Activated CD4-positive, alpha-beta T cell treated with anti-CD3 and anti-CD28 coated beads, Interleukin-2, amount 10 ng/mL, durations not matched to agents 24 days and 14 days (primary cell): ENCODE measurements at places on chromosomes 4 and X. TPM values are rescaled to one million over a fixed set of nuclear protein-coding genes. Genes with fewer than 3 reads are reported as not detected.
A peak's percentile ranks its signal among the peaks of the same experiment; 100 is the strongest.

- no peak for DNase-seq
These were observed 43.2 kb downstream of the PALLD start for GRCh38 chr4:168540086-168540485.

GRCh38 chr4:174317531-174317930, 33.8 kb downstream of the CEP44 start:
- DNase-seq: no peak

The TMEM47 gene
- total RNA-seq: not detected in 2 replicates

DNA sequence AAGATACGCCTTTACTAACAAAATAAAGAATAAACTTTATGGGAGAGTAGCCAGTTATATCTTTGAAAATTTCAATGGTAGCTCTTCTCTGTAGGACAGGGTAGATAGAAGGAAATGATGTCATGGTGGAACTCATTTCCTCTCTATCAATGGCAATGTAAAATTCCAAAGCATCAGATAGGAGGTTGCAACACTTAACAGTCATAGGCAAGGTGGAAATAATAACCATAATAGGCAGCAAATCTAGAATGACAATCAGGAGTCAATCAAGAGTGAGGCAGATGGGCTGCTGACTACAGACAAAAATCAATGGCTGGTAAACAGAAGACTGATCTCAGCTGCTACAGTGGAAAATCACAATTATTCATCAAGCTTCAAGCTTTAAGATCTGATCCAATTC, 53.9 kb upstream of the TET2 start:
- no peak for DNase-seq

DNA sequence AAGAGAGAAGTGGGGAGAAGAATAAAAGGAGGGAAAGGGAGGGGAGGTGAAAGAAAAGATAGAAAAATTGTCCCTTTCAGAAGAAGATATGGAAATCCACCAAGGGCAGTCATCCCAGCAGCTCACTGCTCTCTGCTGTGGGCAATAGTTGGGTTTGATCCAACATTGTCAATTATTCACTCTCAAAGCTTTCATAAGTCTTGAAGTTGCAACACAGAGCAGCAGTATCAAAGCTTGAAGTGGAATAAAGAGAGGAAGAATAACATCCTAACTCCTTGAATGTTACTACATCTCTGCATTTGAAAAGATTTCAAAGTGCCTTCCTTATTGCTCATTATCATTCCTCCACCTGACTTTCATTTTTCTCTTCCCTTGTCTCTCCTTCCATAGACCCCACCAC, 62.3 kb upstream of the HHIP start:
- no peak for DNase-seq

DNA sequence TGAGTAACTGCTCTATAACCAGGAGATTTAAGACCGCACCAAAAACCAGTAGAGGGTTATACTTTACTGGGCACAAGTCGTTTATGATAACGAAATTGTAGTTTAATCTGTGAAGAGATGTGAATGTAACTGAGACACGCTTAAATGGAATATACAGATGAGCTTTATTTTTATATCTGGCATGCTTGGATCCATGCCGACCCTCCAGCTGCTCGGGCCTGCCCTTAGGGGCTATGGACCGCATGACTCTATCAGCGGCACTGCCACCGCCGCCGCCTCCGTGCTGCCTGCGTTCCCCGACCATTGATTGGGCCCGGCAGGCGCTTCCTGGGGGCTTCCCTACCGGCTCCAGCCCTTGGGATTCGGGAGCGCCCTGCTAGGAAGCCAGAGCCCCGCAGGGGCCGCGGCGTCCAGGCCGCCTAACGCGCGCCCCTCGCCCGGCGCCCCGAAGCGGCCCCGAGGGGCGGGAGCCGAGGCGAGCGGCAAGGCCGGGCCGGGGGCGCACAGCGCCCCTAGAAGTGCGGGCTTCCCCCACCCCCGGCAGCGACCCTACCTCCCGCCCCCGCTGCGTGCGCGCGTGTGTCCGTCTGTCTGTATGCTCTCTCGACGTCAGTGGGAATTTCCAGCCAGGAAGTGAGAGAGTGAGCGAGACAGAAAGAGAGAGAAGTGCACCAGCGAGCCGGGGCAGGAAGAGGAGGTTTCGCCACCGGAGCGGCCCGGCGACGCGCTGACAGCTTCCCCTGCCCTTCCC, at the start of gene NFKB1:
Gene NFKB1 (plus strand): TSS at position 664 of the 751 bp plus-strand sequence. CDS start 24,160 bp downstream, outside the sequence.
- peak; percentile 95 for DNase-seq

The PPP2R2C gene
- not detected in 2 replicates for total RNA-seq

- DNase-seq: peak; percentile 71
These were observed at the start of gene FHDC1 for GRCh38 chr4:152935631-152936445. TSS of gene FHDC1 (plus strand) at chr4:152936323. CDS start at chr4:152943058, 6,735 bp downstream.

The MEPE gene
- not detected in 2 replicates for total RNA-seq

The AFM gene
- not detected in 2 replicates for total RNA-seq

- DNase-seq: no peak
These were observed 335.0 kb downstream of the BMPR1B start for GRCh38 chr4:95092766-95093165.

- no peak for DNase-seq
These were observed 155.2 kb upstream of the PPP1R2C start for GRCh38 chrX:42933187-42933586.

The RTL9 gene
- total RNA-seq: not detected in 2 replicates

GRCh38 chr4:187550256-187550950, 445.2 kb upstream of the ZFP42 start:
- DNase-seq: no peak

DNA sequence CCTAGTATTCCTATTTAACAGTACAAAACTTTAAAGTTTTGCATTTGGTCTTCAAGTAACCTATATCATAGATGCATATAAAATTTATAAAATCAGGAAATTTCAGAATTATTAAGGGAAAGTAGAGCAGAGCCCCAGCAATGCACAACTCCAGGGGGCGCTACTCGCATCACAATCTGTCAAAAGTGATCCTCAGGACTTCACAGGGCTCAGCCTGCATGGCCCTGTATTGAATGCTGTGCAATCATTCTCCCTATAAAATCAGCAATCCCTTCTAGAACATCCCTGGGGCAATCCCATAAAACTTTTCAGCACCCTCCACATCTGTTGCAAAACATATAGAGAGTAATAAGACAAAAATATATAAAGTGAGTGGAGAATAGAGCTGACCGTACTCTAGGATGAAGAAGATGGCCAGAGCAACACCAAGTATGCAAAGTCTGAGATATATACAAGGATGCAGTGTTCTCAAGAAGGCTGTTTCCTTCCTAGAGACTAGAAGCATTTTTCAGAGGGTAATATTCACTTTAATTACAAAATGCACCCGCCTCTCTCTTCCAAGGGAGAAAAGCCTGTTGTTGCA, 12.5 kb upstream of the PPARGC1A start:
- DNase-seq: no peak

DNA sequence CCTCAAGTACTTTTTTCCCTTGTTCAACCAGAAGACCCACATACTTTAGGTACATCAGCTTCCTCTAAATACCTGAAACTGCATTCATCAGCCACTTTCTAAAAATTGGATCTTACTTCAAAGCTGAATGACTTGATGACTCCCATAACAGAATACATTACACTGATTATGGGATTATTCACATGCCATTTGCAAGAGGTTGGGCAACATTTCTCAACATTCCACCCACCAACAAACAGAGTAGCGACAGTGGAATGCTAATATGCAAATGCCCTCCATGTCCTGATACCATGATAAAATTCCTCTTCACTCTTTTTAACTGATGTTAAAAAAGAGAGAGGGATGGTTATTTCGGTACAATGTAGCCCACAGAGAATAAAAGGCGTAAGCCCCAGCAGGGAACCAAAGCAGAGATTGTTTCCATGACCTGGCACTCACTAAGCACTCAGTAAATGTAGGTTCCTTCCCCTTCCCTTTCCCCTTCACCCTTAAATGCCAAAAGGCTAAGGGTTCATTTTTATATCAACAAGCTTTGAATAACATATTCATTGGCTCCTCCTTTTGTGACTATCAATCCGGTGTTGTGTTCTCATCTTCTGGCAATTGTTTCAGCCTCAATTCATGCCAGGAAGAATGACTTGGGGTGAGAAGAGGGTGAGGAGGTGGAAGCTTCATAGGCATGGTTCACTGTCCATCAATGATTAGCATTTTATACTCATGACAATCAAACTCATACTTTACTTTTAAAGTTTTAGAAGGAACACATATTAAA, 317.2 kb downstream of the DHX15 start:
- DNase-seq: no peak

DNA sequence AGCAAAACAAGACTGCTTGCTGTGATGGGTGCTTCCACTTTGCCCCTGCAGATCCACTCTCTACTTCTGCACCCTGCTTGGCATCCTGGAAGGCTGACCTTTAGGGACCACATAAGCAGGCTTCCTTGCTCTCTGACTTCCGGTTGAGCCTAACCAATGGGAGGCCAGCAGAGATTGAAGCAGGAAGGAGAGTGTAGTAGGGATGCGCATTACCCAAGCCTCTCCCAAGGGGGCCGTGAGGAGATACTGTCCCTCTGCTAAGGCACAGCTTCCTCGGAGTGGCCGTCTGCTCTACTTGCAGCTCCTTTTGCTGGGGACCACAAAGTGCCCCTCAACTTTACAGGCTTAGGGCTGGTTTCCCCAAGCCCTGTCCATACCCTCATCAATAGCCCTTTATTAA, 624.3 kb upstream of the TENM3 start:
- no peak for DNase-seq

- DNase-seq: no peak
These were observed 32.8 kb downstream of the CEP44 start for GRCh38 chr4:174316546-174316945.

The HSFX1 gene
- 0.50 and 0.58 TPM in 2 replicates for total RNA-seq

The ZCCHC4 gene
- total RNA-seq: 15.5 and 15.6 TPM in 2 replicates

GRCh38 chrX:130055103-130055502, 55.2 kb downstream of the ELF4 start:
- no peak for DNase-seq

DNA sequence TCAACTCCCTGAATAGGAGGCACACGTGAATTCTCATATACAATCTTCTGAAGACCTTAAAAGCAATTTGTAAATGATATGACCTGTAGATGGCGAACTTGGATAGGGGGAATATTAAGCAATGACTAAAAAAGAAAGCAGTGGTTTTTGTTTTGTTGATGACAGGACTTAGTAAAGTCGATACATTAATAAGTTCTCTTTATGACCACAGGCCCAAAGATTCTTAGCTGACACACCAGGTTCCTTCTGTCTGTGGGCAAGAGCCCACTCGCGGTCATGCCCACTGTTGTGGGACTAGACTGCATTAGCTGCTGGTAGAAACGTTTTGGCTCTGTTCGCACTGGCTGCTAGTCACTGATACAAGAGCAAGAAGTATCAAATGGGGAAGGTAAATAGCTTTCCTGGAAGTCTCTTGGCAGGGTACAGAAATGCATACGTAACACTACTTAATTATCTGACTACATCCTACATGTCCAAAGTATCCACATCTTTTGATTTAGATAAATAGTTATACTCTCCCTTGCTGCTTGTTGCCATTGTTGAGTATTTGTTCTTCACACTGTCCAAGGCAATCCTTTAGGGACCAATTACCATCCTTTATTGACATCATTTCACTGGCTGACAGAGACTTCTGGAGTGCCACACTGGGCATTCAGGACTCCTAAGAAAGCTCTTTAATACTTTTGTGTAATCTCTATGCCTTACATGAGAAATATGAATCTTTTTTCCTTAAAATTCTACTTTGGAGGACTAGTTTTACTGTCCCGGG, 31.0 kb downstream of the ALPK1 start:
- peak; percentile 64 for DNase-seq

- no peak for DNase-seq
These were observed 44.2 kb upstream of the PCDH18 start for GRCh38 chr4:137576446-137576845.

- DNase-seq: no peak
These were observed 31.5 kb downstream of the REELD1 start for GRCh38 chr4:146245850-146246249.

DNA sequence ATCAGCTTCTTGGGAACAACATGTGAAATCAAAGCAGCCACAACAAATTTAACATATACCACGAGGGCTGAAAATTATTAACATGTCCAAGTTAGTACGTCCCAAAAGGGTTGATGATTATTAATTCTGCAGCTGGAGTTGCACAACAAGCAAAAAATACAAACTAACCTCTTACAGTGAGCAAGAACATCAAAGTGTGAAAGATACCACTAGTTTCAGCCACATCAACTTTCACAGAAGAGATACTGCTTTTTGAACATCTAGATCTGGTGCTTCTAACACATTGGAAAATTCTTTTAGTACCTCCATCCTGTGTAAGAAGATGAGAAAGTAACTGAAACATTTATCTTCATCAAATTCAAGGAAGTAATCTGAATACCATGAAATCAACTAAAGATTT, 334.1 kb downstream of the PCDH7 start:
- DNase-seq: no peak

DNA sequence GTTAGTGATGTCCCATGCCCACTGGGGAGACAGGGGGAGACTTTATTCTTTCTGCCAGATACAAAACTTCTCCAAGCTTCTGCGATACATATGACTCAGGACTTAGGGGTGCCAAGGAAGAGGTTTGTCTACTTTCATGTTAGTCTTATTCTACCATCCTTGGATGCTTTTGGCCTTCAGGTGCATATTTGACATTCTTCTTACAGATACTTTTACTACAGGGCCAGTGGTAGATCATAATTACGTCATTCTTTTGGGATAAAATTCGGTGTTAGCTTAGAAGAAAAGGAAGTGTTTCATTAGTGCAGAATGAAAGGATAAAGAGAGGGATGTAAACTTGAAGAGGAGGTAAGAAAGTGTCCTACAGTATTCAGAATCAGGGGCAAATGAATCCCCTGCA, 245.2 kb downstream of the THOC2 start:
- no peak for DNase-seq

GRCh38 chrX:69228732-69229131, 63.5 kb upstream of the PJA1 start:
- DNase-seq: no peak

The CTAG1B gene
- total RNA-seq: not detected in 2 replicates

GRCh38 chr4:24394041-24394440, 190.3 kb downstream of the DHX15 start:
- DNase-seq: no peak

- no peak for DNase-seq
These were observed 40.2 kb downstream of the ATP10D start for GRCh38 chr4:47525154-47525819.

DNA sequence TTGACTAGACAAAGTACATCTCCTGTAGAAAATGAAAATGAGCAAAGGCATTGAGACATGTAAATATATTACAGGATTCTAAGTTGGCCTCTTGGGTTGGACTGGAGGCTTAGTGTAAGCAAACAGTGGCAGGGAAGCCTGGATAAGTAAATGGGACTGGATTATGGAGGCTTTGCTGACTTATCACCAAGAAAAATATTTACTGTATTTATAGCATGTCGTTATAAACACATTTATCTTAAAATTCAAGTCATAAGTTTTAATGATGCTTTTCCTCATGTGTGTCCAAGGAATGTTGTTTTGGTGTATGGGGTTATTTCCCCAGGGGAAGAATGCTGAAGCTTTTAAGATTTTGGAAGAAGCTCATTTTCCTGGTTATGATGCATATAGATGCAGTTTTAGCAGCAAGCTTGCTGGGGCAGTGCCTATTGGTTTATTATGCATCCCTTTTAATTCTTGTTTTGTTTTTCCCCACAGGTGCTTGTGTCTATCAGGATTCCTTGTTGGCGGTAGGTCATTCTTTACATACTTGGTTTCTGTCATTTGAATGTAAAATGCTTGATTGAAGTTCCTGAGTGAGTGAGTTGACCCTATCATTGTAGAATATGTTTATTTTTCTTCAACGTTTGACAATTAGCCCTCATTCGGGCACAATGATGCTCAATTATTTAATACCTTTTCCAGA, 8.5 kb downstream of the FRAS1 start:
- DNase-seq: no peak

The TCEAL3 gene
- total RNA-seq: 0.37 and 0.59 TPM in 2 replicates

GRCh38 chr4:70754470-70754869, 32.7 kb downstream of the RUFY3 start:
- DNase-seq: no peak

The AFF1 gene
- total RNA-seq: 44.0 and 44.3 TPM in 2 replicates
